NCI-H2107 (cell line): ENCODE measurements at places on chromosomes 16 and 17.

GRCh38 chr17:82831041-82831817 lies 8.6 kb downstream of the ZNF750 start:
- DNase-seq = no peak

- DNase-seq = no peak
These were observed 14.8 kb downstream of the CPD start for GRCh38 chr17:30393491-30393890.

GRCh38 chr17:41500131-41500911 lies 5.1 kb downstream of the KRT13 start:
- DNase-seq = no peak

DNA sequence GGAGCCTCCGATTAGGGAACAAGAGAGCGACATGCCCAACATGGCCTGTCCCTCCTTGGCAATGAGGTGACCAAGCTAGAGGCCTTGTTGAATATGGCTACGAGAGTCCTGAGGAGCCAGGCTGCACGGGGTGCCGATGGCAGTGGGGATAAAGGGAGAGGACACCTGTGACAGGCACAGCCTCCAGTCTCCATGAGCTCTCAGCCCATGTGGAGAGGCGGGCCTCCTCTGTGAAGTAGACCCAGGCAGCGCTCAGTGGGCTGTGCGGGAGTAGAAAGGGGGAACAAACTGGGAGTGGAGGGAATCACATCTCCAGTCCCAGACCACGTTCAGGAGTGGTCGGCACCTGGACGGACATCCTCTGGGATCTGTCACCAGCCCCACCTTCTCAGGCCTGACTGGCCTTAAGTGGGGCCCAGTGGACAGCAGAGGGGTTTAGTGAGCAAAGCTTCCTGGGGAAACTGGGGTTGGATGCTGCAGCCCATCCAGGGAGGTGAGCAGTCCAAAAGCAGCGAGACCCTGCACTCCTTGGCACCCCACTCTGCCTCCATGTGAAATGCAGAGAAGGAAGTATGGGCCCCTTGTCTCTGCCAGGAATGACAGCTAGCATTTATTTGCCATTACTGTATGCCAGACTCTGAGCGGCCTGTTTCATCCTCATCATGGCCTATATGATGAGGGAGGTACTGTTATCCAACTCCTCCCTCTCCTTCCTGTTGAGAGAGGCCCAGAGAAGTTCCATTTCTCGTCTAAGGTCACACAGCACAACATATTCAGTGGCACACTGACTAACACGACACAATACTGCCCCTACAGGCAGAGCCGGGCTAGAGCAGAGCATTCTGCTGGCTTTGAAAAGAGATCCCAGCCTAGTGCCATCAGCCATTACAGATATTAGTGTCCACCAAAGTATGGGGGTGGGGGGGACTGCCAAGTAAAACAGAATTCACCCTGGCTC lies 4.5 kb upstream of the TMEM92 start:
- DNase-seq = no peak

- DNase-seq = no peak
These were observed 24.4 kb upstream of the SMG1 start for GRCh38 chr16:18950469-18951185.

DNA sequence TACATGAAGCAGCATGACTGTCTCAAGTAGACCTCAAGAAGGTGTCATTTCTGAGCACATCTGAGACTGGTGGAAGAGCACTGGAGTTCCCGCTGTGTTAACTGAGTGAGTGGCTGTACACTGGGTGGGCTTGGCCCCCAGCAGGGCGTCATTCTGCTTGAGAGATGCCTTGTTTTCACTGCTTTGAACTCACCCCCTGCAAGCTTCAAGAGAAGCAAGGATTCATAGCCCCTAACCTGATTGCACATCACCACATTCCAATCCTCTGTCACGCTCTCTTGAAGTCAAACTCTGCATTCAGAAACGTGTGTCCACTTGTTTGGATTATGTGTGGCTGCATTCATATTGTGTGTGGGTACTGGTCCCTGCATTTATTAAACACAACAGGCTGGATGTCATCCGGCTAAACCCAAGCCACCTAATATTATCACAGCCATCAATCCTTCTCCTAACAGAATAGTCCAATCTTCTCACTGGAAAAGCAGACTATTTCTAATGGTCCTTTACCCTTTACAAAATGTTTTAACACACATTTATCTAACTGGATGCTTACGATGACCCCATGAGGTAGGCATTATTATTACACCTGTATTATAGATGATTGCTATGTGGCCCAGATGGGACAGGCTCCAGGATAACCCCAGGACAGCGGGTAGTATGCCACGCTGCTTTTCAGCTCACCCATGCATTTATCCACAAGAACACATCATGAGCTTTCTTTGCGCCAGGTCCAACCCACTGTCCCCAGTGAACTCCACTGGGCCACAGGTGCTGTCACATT lies 76.3 kb downstream of the USP31 start:
- DNase-seq = no peak

- DNase-seq = no peak
These were observed 96.9 kb downstream of the ADCY9 start for GRCh38 chr16:4019371-4019791.

- no peak for DNase-seq
These were observed 262.8 kb downstream of the GRIN2A start for GRCh38 chr16:9919460-9919859.

DNA sequence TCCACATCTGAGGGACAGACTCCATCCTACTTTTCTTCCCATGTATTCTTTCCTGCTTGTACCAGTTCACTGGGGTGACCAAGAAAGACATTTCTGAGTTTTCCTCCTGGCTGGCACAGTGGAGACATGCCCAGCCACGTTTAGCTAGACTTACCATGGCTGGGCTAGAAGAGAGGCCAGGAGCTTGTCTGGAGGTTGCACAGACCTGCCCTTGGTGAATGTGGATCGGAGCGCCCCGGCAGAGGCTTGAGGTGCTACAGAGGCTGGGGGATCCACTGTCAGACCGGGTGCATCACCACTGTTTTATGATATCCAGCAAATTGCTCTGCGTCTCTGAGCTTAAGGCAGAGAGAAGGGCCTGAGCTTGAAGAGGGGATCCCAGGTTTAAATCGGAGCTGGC lies 3.5 kb downstream of the IL4R start:
- no peak for DNase-seq

DNA sequence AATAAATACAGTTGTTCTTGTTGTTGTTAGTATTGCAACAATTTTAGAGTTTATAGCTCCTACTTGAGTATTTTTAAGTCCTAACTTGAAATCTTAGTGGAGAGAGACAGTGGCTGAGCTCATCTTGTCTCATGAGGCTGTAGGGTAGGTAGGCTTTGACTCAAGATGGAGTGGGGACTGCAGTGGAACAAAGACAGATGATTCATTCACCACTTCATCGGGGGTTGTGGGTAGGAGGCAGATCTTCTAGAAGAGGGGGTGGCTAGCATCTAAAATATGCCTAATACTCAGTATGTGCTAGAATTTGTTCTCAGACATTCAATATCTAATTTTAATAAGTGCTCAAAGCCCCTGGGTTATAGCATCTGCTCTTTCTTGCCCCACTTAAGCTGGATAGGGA lies 13.1 kb upstream of the MMD start:
- no peak for DNase-seq

- DNase-seq = no peak
These were observed 78.8 kb upstream of the ANKFN1 start for GRCh38 chr17:56074361-56074890.

DNA sequence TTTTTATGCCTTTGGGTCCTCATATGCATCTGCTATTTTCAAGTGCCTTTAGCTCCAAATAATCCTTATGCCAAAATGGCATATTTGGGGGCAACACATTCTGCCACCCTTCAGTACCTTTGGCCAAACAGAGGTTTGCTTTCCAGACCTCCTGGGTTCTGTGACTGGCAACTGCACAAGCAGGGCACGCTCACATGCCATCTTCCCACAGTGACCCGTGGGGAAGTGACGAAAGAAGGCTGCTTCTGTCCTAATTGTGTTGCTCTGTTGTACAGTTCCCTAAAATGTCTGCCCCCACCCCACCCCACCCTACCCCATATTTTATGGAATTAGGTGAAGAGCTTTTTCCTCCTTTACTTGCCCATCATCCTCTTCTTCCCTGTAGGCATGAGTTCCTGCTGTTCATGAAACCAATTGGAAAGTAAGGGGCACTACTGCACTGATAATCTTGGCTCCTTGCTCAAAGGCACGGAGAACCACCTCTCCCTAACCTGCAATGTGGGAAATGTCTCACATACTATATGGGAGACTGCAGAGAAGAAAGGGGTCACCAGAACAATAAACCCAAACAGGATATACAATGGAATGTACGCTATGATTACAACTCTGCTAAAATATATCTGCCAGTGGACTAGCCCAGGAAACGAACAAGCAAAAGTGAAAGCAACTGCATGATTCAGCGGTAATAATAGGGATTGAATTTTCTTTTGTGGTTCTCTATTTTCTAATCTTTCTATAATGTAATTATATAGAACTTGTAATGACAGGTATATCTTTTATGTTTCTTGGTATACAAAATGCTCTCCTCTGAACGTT lies 3.3 kb upstream of the SLFN12L start:
- no peak for DNase-seq

DNA sequence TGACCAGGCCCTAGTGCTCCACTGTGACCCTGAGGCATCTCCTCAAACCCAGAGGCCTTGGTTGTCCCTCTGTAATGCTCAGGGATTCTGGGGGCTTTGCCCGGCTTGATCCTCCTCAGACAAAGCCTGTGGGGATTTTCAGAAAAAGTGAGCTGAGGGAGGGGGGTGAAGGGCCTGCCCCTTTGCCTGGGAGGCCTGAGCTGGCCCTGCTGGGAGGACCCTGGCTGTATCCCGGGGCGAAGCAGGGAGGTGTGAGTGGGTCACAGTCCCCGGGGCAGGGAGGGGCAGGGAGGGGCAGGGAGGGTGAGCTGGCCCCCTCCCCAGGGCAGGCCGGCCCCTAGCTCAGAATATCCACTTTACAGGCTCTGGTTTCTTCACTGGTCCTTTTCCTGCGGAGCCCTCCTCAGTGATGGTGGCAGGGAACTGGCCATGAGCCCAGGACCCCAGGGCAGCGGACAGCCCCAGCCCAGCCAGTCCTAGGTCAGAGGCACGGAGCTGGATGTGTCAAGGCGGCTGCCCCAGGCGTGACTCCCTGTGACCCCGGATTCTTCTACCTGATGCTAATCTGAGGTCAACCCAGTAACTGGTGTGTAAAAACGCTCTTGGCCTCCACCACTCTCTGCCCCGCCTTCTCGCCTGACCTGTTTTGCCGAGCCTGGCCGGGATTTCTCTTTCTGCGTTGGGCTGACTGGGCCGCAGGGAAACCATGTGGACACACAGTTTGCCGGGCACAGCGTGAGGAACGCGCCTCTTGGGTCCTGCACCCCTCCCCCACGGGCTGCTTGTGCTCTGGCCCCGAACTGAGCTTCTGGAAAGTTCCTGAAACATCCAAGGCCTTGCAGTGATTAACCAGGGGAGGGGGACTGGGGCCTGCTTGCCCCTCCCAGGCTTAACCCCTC lies 5.8 kb upstream of the FASN start:
- DNase-seq = no peak

- no peak for DNase-seq
These were observed 18.1 kb downstream of the SOCS3 start for GRCh38 chr17:78341559-78342448.

DNA sequence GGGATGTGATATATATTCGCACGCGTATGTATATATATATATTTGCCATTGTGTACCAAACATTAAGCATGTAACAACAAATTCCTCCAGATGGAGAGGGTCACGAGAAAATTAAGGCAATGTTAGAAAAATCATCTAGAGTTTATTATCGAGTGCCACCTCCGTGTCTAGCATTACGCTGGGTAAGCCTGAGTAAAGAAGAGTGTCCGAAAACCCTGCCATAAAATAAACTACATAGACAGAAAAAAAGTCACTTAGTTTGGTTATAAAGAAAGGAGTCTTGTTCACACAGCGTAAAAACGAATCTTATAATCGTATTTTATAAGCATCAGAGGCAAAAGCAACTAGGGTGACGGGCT lies 644 bp upstream of the RHOT1 start:
- DNase-seq = no peak

GRCh38 chr17:37483311-37484039 lies 6.2 kb upstream of the DUSP14 start:
- DNase-seq = no peak

GRCh38 chr17:54864636-54865356 lies 35.9 kb upstream of the TOM1L1 start:
- no peak for DNase-seq

DNA sequence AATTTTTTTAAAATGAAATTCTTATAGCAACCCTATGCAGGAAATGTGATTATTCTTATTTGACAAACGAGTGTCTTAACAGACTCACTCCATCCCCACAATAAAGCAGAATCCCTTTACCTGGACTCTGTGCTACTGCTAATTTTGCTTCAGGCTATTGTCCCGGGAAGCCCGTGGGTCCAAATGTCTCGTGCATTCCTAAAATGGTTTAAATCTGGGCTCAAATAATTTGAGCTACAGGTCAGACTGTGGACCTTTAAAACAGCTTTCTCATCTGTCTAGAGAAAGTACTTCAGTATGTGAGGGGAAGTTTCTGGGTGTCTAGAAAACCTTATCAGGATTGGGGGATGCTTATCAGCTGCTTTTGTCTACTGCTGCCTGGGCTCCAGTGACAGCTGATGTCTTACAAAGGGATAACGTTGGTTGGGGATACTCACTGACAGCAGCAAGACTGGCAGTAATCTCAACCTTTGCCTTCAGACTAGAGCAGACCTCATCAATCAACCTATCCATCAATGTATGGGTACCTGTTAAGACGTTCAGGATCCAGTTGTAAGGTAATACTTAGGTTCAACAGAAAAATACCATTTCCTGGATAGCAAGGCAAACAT lies 197.9 kb upstream of the CDH11 start:
- DNase-seq = no peak

DNA sequence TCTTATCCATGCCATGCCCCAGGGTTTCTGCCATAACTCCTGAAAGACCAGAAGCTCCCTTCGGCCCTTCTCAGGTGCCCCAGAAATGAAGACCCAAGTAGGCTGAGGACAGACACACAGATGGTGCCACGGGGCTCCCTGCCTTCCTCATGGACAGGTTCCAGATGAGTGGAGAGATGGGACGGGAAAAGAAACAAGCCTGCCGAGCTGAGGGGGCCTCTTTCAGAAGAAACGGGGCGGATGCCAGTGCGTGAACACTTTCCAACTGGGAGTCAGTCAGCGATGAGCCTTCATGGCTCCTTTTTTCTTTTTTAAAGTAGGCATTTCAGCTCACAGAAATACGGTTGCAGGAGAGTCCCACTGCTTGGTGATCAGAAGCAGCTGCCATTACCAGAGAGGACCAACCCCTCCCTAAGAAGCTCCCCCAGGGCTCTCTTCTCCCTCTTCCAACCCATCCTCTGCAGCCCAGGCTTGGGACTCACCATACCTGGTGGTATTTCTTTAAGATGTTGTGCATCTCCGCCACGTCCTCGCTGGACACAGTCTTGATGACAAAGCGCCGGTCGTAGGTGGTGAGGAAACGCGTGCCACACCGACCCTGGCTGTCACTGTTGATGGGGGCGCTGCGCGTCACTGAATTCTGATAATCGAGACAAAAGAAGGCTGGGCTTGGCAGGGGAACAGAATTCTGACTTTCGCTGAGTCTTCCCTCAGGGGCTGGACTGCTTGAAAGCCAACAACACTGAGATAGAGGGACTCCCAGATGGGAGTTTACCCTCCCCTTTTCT lies 19.2 kb downstream of the PIP4K2B start:
- no peak for DNase-seq
